ENCODE measurements at places on chromosomes 3 and 15.

- no peak for DNase-seq
These were observed 3.3 kb upstream of the ARIH2 start for GRCh38 chr3:48915296-48915695.

DNA sequence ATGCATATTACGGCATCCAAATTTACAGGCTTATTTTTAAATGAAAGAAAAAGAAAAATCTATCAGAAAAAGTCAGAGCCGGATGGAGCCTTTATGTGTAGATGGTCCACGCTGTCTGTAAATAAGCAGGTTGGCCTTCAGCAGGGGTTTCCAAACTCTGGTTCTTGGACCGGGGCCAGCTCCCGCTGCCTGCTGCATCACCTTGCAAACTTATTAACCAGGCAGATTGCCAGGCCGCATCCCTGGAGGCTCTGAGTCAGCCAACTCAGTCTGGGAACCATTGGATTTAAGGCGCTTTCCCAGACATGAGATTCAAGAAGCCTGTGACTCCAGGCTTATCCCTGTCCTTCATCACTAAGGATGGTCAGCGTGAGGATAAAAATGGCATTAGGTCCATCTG, 212.4 kb downstream of the OPA1 start:
- peak; percentile 73 for DNase-seq

DNA sequence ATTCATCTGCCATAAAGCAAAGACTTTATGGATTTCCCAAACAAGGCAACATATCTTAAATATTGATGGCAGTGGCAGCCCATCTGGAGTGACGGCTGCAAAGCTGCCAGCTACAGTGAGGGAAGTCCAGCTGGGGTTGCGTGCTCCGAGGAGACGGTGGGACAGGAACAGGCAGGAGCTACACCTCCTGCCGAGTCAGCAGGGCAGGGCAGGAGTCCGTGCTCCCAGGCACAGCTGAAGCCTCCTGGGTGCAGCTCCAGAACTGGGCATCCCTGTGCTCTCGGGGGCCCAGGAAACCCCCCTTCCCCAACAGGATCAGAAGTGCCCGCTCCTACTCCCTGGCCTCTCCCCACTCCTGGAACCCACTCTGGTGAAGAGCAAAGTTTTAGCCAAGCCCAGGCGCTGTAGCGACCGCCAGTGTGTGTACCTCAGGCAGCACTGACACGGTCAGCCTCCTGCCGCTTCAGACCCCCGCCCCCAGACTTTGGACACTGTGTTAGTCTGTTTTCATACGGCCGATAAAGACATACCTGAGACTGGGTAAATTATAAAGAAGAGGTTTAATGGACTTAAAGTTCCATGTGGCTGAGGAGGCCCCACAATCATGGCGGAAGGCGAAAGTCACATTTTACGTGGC, 556.4 kb upstream of the CCDC54 start:
- DNase-seq = no peak

DNA sequence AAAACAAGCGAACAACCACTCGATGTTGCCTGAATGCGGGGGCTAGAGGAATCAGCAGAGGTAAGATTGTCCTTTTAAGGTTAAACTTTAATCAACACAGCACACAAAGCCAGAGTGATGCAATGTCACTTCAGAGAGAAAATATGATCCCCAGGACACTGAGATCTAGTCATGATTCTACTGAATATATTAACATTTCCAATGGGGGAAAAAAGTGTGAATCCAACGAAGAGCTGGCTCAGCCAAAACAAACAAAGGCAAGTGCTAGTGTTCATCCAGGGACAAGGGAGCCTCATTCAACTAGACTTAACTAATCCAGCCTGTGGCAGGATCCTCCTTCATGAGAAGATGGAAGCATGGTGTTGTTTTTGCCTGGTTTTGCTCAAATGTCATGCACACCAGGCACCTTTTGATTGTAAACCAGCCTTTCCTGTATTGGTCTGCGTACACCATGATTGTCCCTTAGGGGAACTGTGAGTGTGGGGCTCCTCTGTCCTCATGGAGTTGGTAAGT, 35.8 kb downstream of the SCG5 start:
- peak; percentile 52 for DNase-seq

DNA sequence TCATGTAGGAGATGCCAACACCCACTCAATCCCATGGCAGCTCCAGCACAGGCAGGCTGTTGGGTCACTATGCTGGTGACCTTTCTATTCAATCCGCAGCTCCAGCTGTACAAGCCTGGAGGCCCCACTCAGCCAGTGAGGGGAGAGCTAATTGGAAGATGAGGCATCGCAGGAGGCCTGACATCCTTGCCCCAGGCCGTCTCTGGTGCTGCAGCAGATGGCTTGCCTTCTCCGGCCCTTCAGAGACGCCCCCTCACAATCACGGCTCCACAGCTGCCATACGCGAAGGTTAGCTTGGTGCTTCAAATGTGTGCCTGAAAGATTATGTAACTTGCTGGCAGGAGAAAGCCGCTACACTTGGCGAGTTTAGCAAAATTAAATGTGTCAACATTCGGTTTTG, 104.2 kb upstream of the CLSTN2 start:
- no peak for DNase-seq

DNA sequence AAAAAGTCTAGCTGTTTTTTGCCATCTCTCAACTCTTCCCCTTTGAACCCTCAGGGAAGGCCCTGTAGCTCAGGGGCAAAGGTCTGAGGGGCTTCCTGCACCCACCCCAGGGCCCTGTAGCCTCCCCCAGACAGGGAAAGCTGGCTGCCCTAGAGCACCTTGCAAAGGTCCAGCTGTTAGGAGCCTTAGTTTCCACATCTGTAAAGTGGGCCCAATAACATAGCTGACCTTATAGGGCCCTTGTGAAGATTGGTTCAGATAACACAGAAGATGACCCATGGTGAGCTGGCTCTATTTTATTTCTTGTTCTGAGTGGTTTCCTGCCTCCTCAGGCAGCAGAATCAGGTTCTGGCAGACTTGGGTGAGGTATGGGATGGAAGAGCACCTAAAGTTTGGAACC, 55.2 kb upstream of the SMAD6 start:
- no peak for DNase-seq

- no peak for DNase-seq
These were observed 27.0 kb upstream of the RNF7 start for GRCh38 chr3:141710888-141711616.

DNA sequence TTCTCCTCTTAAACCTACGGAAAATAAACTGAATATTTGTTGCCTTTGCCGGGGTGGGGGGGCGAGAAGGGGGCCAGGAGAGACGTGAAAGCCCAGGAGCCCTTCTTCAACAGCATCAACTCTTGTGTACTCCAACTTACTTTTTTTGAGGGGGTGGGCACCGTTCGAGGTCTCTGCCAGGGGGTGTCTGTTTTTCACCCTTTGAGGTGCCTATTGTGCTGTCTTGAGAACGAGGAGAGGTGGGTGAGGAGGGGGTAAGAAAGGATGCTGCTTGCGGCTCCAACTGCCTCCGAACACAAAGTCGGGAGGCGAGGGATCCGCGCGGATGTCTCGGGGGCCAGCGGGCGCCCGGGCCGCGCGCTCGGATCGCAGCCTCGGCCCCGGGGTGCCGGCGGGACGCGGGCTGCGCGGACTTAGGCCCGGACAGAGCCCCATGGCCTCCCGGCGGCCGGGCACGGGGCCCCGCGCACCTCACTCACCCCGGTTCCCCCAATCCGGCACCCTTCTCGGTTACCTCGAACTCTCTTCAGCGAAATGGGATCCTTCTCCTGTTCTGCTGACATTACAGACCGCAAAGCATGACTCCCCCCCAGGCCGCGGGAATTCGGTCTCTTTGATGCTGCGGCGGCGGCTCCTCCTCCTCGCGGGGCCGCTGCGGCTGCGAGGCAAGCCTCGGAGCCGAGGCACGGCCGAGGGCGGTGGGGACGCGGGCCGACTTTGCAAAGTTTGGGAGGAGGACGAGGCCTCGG, 650 bp downstream of the PYGO1 start:
- peak; percentile 26 for DNase-seq

DNA sequence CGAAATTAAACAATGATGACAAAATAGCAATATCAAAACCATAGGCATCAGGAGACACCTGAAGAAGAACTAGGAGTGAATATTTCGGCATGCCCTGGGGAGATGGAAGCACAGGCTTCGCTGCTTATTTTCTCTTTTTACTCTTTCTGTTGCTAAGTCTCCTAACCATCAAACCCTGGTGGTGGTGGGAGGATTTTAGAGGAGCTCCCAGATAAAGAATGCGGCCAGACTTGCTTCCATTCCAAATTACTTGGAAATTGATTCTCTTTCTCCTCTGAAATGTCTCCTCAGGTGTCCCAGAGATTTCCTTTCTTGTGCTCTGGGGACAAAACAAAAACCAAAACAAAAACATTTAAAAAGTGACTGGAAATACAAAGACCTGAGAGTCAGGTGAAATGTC, 243.0 kb downstream of the KBTBD8 start:
- no peak for DNase-seq

DNA sequence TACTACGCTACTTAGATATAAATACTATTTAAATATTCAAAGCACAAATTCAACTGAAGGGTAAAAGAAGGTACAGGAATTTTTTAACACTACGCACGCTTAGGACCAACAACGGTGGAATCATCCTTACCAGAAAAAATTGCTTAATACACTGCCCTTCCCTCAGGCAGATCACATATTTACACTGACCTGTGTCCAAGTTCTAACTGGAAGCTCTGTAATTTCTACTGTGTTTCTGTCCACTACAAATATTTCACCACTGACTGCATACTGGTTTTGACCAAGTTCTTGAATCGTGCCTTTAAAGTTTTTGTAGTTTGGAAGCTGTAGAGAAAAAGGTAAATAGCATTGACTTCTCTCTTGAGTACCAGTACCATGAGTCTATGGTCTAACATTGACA, 44.2 kb downstream of the TOP2B start:
- DNase-seq = no peak

GRCh38 chr3:109278546-109278945, 37.8 kb downstream of the DPPA2 start:
- no peak for DNase-seq

- DNase-seq = no peak
These were observed 219.2 kb upstream of the P2RY1 start for GRCh38 chr3:152615681-152616080.

GRCh38 chr3:123622766-123623165, 37.9 kb upstream of the HACD2 start:
- no peak for DNase-seq

DNA sequence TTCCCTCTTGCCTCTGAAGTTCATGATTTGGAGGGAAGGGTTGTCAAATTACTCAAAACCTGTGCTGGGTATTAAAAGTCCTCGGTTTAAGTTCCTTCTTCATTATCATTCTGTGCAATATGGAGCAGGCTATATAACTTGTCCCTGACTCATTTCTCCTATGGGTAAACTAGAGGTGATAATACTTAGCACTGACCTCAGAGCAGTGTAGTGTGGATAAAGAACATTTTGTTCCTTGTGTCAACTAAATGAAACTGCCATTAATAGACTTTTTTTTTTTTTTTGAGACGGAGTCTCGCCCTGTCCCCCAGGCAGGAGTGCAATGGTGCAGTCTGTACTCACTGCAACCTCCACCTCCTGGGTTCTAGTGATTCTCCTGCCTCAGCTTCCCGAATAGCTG, 2.2 kb upstream of the BBX start:
- no peak for DNase-seq

DNA sequence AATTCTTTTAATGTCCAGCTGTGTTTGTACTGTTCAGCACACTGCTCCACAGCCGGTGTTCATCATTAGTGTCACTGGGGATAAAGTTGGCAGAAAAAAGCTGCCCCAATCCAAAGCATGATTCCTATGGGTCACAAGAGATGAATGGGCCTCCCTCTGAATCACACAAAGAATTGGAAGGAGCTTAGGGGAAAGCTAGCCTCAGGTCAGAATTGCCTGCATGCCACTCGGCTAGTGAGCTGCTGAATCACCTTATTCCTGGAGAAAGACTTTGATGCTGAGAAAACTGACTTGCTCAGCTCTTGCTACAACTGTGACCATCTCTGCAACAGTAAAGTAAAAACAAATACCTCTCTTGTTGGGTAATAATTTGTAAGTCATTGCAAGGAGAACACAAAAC, 3.5 kb downstream of the CCK start:
- no peak for DNase-seq

DNA sequence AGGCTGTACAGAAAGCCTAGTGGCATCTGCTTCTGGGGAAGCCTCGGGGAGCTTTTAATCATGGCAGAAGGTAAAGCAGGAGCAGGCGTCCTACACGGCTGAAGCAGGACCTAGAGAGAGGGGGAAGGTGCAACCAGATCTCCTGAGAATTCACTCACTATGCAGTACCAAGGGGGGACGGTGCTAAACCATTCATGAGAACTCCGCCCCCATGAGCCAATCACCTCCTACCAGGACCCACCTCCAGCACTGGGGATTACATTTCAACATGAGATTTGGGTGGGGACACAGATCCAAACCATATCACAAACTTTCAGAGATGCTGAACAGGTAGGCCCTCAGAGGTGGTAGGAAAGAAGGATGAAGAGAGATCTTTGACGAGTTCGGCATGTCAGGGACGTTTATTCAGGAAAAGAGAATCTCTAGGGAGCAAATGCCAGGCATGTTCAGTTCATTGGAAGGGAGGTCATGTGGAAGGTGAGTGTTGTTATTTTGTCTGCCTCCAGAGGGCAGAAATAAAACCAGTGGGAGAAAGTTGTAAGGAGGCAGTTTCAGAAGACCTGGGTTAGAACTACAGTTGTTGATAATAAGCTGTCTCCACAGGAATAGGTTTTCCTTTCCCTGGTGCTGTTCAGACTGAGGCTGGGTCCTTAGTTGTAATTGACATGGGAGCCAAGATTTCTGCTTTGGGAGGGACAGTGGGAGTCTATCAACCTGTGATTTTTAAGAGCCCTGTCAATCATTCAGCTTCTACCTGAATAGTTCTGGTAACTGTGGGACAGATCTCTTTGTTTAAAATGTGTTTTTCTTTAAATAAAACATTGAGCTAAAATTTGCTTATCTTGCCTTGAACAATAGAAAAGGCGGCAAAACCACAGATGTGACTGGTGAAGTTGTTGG, 4.3 kb upstream of the FNDC3B start:
- peak; percentile 4 for DNase-seq

GRCh38 chr15:88376574-88377174, 90.5 kb downstream of the MRPL46 start:
- no peak for DNase-seq

- no peak for DNase-seq
These were observed 83.6 kb downstream of the FAIM start for GRCh38 chr3:138692152-138692551.
